ENCODE measurements at places on chromosomes 1 and 21.
A peak's percentile ranks its signal among the peaks of the same experiment; 100 is the strongest.

- DNase-seq: no peak
These were observed 6.8 kb downstream of the MTFR1L start for GRCh38 chr1:25826571-25826970.

DNA sequence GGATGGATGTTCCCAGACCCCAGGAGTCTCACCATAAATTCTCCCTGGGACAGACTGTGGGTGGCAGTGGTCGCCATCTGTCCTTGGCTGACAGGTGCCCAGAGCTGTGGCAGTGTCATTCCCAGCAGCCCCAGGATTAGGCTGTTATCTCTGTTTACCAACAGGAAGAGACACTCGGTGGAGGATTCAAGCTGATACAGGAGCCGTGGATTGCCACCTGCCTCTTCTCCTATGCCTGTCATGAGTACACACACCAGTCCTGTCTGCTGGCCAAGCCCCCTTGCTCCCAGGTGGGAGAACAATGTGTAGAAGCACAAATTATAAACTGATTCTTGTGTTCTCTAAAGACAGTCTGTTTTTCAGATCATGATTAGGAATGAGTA is 152.6 kb downstream of the ETS2 start:
- peak; percentile 19 for DNase-seq

DNA sequence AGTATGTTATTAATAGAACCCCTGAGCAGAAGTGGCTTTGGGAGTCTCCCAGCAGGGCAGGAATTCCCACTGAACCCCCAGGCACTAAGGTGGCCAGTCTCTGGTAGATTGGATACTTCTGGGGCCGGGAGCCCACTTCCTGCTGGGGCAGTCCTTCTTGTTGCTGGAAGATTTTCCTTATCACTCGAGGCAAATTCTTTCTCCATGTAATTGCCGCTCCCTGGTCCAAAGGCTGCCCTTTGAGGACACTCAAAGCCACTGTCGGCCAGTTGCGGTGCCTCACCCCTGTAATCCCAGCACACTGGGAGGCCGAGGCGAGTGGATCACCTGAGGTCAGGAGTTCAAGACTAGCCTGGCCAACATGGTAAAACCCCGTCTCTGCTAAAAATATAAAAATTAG is 22.6 kb upstream of the TNFRSF1B start:
- DNase-seq: no peak

DNA sequence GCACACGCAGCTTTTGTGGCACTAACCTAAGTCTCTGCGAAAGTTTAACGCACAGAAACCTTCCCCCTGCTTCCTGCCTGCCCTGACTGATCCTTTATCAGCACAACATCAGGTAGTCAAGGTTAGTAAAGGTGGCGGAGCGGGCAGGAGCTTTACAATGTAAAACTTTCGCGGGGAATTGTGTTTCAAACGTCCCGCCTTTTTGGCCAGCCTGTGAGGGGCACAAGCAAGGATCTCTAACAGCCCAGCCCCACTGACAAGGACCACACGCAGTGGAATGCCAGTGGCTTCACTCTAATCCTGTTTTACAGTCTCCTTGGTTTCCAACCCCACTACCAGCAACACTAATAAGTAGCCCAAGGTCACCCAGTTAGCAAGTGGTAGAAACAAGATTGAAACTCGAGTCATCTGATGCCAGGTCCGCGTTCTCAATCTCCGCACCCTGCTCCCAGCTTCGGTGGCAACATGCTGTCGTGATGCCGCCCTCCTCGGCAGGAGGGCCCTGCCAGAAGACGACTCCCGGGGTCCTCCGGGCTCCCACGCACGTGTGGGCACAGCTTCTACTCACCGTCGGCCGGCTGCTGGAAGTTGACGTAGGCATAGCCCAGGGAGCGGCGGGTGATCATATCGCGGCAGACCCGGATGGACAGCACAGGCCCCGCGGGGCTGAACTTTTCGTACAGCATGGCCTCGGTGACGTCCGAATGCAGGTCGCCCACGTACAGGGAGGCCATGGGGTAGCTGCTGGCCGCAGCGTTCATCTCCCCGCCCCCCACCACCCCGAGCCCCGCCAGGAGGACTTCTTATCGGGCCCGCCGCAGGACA is 1.2 kb downstream of the PABPC4 start:
- DNase-seq: peak; percentile 23

- DNase-seq: no peak
These were observed 310.5 kb downstream of the PTGER3 start for GRCh38 chr1:70737125-70737524.

DNA sequence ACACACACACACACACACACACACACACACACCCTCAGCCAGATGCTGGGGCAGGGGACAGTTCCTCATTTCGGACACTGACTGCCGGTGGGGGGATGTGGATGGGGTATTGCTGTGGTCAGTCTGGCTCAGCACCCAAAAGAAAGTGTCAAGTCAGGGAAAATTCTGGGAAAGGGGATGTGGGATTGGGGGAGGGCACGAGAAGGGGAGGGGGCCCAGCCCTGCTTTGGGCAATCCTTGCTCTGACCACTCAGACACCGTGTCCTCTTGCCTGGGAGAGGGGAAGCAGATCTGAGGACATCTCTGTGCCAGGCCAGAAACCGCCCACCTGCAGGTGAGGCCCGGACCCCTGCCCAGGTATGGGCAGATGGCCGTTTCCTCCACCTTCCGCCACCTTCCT is at the start of gene C1QC:
C1QC (plus strand) TSS at position 253 of the 400 bp plus-strand sequence. CDS start 391 bp downstream, outside the sequence.
- DNase-seq: no peak

GRCh38 chr1:15304708-15305467 is 57.9 kb downstream of the FHAD1 start:
- peak; percentile 69 for DNase-seq

DNA sequence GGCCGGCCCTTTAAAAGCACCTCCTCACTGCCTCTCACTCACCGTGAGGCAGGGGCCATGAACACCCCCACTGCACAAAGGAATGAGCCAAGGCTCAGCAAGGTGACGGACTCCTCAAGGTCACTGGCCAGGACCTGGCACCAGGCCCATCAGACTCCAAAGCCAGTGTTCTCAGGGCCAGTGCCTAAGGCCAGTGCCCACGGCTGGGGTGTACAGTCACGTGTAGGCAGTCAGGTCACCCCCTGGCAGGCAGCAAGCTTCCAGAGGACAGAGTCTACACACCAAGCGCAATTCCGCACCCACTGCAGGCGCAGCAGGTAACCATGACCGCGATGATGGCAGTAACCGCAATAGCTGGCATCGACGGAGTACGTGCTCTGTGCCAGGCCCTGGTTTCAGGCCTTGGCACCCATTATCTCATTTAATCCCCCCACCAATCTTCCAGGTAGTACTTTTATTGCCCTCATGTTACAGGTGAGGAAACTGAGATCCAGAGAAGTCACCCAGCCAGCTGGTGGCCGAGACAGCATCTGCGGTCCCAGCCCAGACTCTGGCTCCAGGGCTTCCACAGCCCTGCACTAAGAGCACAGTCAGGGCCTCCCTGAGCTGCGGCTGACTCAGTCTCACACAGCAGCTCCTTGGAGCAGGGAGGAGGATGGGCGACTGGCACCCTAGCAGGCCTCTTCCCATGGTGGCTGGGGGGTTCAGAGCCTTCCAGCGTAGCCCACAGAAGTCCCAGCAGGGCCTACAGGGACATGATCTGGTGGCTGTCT is 27.0 kb downstream of the RAP1GAP start:
- DNase-seq: no peak

DNA sequence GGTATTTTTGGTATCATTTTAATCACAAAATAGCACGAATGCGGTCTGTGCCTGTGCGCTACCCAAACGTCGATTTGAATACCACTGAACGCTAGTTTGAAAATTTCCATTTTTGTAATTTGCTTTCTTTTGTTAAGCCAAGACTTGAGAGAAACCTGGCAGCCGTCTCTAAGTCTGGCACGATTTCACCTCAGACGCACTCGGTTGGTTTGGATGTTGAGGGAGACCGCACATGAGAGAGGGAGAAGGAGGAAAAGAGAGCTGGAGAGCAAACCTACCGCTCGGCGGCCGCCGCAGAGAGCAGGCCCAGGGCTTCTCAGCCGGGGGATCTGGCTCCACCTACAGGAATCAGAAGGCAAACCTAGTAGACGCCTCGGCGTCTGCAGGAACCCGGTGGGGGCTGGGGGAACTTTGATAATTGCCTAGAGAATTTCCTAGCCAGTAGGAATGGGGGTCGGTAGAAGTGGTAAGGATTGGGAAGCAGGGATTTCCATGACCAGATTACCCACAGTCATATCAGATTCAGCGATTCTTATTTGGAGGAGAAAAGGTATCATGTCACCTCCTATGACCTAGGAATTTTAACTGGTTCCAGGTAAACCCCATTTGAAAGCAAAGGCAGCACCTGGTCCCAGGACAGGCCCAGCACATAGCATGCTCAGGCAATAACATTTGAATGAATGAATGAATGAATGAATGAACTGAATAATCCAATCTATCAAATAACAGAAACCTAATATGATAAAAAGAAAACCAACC is 83.2 kb downstream of the TM2D1 start:
- DNase-seq: no peak

GRCh38 chr21:28294051-28294450 is 698.6 kb downstream of the LTN1 start:
- DNase-seq: no peak
